ENCODE measurements at places on chromosomes 2 and 18. TPM values are rescaled to one million over a fixed set of nuclear protein-coding genes. Genes with fewer than 3 reads are reported as not detected.

Gene TUBA4B
- total RNA-seq, result not detected

Gene AMER3
- total RNA-seq, result not detected

Gene SPEG
- total RNA-seq, result 22.7 TPM

Gene SERPINB2
- 67.6 TPM for total RNA-seq

Gene MAB21L4
- total RNA-seq, result not detected
